ENCODE measurements at places on chromosomes 6 and 20.

GRCh38 chr20:24117383-24117782, 128.8 kb upstream of the GGTLC1 start:
- no peak for DNase-seq

DNA sequence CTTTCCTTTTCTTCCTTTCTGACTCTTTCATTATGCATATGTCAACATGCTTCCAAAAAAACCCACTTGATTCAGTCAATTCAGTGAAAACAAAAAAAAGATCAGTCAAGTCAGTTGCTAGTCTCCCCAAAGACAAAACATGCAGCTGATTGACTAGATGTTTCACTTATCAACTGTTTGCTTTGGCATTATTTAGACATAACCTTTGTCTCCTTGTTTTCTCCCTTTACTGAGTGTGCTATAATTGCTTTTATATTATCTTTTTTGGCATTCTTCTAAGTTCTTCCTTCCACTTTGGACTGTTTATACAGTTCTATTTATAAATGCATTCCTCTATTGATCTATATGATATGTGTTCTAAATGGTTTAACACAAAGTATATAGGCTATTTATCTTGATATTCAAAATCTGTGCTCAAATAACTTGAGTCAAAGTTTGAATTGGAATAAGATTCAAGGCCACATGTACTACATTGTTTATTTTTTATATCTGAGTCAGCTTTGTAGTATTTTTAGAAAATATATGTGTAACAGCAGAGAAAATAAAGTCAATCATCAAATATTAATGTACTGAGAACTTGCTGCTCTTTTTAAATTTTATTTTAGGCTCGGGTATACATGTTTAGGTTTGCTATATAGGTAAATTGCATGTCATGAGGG, 260.5 kb downstream of the CENPW start:
- DNase-seq = no peak

DNA sequence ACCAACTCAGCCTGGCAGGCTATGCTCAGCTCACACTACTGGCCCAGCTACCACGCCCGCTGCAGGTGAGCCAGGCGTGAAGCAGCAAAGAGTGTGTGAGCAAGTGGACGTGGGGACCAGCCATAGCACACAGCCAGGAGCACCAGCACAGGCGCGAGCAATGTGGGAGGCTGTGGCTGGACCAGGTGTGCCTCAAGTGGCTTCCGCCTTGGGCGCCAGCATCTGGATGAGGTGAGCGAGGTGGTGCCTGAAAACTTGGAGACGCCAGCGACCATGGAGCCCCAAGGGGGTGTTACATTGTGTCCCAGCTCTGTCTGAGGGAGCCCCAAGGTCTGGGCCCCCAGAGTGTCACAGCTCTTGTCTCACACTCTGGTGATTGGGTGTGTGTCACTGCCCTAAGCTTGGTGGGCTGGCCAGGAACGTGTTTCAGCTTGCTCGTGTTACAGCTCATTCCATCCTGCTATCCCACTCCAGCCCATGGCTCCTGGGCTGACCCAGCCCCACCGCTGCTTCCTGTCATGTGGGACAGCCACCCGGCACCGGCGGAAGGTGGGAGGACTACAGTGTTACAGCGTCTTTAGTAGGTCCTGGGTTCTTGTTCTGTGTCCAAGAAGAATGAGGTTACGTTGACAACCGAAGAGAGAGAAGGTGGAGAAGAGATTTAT, 508.0 kb upstream of the MMS22L start:
- no peak for DNase-seq

DNA sequence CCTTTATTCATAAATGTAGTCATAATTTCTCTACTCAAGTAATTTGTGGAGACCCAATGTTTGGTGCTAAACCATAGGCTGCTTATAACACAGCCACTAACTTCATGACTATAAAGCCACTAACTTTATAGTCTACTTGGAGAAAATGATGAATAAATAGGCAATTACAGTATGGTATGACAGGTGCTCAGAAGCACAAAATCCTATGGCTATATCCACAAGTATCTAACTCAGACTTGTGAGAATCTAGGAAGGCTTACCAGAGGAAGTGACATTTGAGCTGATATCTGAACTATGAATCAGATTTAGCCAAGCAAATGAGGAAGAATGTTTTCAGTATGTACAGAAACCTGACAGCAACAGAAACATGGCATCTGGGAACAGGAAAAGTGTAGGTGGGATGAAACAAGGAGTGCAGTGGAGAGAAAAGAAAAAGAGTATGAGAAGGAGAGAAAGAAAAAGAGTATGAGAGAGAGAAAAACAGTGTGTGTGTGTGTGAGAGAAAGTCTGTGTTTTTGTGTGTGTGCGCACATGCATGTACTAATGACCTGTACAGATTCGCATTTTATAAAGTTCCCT, 59.9 kb downstream of the REV3L start:
- no peak for DNase-seq

DNA sequence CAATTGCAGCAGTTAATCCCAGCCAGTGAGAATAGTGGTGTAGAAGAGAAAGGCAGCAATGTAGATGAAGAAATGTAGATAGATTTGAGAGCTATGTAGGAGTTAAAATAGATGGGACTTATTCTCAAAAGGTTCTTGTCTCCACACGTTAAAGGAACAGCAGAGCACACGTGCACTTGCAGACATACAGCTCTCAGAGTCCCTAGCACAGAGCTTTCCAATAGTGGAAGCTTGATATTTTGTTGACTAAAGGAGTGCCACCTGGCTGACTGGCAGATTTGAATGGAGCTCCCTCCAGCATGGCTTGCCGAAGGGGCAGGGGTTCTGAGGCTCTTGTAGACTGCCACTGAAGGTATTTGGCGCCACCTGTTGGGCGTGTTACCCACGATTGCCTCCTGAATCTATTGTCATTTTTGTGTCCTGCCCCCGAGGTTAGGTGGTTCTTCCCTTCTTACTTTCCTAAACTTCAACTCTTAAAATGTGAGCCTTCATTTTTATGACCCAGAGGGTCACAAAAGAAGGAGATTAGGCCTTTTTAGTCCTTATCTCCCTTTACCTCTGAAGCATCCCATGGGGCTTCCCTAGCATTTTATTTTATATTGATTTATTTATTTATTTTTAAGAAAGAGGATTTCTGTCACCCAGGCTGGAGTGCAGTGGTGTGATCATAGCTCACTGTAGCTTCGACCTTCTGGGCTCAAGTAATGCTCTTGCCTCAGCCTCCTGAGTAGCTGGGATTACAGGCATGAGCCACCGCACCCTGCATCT, 16.4 kb downstream of the BRD2 start:
- peak; percentile 83 for DNase-seq

GRCh38 chr20:57993716-57994431, 234.6 kb downstream of the ANKRD60 start:
- DNase-seq = no peak

- no peak for DNase-seq
Measured at GRCh38 chr6:122753000-122753687, 26.4 kb upstream of the FABP7 start.

- no peak for DNase-seq
Measured at GRCh38 chr6:41997456-41997855, 52.9 kb upstream of the TAF8 start.

DNA sequence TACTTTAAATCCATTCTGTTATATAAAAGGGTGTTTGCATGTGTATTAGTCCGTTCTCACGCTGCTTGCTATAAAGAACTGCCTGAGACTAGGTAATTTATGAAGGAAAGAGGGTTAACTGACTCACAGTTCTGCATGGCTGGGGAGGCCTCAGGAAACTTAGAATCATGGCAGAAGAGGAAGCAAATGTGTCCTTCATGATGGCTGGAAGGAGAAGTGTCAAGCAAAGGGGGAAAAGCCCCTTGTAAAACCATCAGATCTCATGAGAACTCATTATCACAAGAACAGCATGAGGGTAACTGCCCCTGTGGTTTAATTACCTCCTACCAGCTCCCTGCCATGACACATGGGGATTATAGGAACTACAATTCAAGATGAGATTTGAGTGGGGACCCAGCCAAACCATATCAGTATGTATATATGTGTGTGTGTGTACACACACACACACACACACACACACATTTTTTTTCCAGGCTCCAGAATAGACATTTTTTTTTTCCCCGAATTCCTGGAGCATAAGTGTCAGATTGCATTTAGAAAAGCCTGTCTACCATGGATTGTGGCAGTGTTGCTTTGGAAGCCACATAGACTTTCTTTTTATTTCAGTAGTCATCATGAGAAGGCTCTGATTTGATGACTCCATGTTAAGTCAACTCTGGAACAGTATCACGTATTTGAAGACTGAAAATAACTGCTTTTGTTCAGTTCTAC, 31.5 kb downstream of the KDM1B start:
- no peak for DNase-seq

DNA sequence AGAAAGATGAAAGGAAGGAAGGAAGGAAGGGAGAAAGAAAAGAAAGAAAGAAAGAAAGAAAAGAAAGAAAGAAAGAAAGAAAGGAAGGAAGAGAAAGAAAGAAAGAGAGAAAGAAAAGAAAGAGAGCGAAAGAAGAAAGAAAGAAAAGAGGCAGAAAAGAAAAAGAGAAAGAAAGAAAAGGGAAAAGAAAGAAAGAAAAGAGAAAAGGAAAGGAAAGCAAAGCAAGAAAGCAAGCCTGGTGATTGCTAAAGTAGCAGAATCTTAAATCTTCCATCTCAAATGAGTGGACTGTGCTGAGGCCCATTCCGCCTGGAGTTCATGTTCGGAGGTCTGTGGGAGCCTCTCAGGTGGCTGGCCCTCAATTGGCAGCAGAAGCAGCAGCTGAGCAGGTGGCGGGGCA, 148.4 kb downstream of the TFAP2A start:
- DNase-seq = no peak

DNA sequence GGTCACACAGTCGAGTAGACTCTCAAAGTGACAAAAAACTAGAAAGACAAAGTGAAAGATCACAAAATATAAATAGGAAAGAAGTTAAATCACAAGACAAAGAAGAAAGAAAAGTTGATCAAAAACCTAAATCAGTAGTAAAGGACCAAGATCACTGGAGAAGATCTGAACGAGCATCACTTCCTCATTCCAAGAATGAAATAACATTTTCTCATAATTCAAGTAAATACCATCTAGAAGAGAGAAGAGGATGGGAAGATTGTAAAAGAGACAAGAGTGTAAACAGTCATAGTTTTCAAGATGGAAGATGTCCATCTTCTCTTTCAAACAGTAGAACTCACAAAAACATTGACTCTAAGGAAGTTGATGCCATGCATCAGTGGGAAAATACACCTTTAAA, 31.6 kb upstream of the GJA10 start:
- DNase-seq = no peak

- DNase-seq = no peak
Measured at GRCh38 chr6:10874207-10874606, 7.6 kb downstream of the GCM2 start.

Measured in SW 1271 (cell line).